Activated T-helper 17 cell treated with anti-CD3 and anti-CD28 coated beads, Interleukin-2, amount 50 U/mL, for 72 hours (primary cell): ENCODE measurements at places on chromosomes 1 and 21. TPM values are rescaled to one million over a fixed set of nuclear protein-coding genes. Genes with fewer than 3 reads are reported as not detected.
A peak's percentile ranks its signal among the peaks of the same experiment; 100 is the strongest.

GRCh38 chr1:20152599-20152930 is 13.4 kb downstream of the PLA2G2F start:
- H3K27me3 ChIP-seq: no peaks in the 10 kb centered on the region
- H3K27ac ChIP-seq: peak overlapping the region; percentile 79
- no peaks in the 10 kb centered on the region for H3K36me3 ChIP-seq
- H3K4me3 ChIP-seq: peak overlapping the region; percentile 63
- H3K4me1 ChIP-seq: no peaks in the 10 kb centered on the region

GRCh38 chr1:241457421-241457820 is 62.1 kb downstream of the FH start:
- H3K4me3 ChIP-seq: no peak overlapping the region
- no peaks in the 10 kb centered on the region for H3K4me1 ChIP-seq
- peaks cover 3% of the 10 kb centered on the region for H3K27me3 ChIP-seq
- H3K36me3 ChIP-seq: no peaks in the 10 kb centered on the region
- no peak for ATAC-seq
- no peak overlapping the region for H3K27ac ChIP-seq

GRCh38 chr1:224592636-224593582 is 23.2 kb upstream of the CNIH3 start:
- no peak overlapping the region for H3K27ac ChIP-seq
- peaks cover under 1% of the 10 kb centered on the region for H3K27me3 ChIP-seq
- H3K4me3 ChIP-seq: no peak overlapping the region

DNA sequence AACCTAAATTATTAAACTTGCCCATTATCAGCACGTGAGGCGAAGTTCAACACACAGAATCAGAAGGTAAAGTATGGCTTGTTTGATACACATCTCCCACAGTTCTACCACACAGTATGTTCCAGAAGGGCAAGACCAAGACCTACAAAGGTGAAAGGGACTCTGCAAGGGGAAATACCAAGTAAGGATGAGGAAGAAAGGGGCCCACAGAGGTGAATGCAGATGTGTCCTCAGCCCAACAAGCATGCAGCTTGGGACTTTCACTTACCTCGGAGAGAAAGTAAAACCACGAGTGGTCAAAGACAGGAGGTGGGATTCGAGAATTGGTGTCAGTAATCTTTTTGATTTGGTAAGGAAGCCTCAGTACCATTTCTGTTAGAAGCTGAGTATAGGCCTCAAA is 85.8 kb downstream of the UBR4 start:
- peak overlapping the region; percentile 78 for H3K27ac ChIP-seq
- peaks cover 100% of the 10 kb centered on the region for H3K36me3 ChIP-seq
- H3K4me1 ChIP-seq: peaks cover 25% of the 10 kb centered on the region

DNA sequence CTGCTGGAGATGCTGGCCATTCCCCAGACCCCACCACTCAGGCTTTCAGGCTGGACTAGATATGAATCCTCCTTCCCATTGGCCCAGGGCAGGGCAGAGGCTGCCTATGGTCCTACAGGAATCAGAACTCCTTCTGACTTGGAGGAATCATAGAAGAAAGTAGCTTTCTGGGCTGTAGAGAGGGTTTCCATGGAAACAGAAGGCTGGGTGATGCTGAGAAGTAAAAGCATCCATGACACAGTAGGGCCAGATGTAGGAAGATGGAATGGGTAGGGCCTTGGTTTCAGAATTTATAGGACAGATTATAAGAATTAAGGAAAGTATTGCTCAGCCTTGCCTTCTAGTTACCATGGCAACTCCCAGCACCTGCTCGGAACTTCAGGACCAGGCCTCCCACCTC is 9.0 kb downstream of the NT5C1A start:
- H3K4me3 ChIP-seq: no peak overlapping the region
- ATAC-seq: no peak
- H3K36me3 ChIP-seq: no peaks in the 10 kb centered on the region
- H3K4me1 ChIP-seq: peaks cover 8% of the 10 kb centered on the region
- H3K27ac ChIP-seq: peak overlapping the region; percentile 21

- H3K4me3 ChIP-seq: no peak overlapping the region
- H3K27me3 ChIP-seq: no peaks in the 10 kb centered on the region
- peaks cover 94% of the 10 kb centered on the region for H3K36me3 ChIP-seq
These were observed 5.2 kb downstream of the TMCO1 start for GRCh38 chr1:165763442-165763841.

GRCh38 chr21:9767592-9768375 is 753.6 kb upstream of the TPTE start:
- H3K27me3 ChIP-seq: no peaks in the 10 kb centered on the region
- H3K27ac ChIP-seq: no peak overlapping the region
- no peaks in the 10 kb centered on the region for H3K36me3 ChIP-seq
- peak; percentile 22 for ATAC-seq
- H3K4me1 ChIP-seq: no peaks in the 10 kb centered on the region

DNA sequence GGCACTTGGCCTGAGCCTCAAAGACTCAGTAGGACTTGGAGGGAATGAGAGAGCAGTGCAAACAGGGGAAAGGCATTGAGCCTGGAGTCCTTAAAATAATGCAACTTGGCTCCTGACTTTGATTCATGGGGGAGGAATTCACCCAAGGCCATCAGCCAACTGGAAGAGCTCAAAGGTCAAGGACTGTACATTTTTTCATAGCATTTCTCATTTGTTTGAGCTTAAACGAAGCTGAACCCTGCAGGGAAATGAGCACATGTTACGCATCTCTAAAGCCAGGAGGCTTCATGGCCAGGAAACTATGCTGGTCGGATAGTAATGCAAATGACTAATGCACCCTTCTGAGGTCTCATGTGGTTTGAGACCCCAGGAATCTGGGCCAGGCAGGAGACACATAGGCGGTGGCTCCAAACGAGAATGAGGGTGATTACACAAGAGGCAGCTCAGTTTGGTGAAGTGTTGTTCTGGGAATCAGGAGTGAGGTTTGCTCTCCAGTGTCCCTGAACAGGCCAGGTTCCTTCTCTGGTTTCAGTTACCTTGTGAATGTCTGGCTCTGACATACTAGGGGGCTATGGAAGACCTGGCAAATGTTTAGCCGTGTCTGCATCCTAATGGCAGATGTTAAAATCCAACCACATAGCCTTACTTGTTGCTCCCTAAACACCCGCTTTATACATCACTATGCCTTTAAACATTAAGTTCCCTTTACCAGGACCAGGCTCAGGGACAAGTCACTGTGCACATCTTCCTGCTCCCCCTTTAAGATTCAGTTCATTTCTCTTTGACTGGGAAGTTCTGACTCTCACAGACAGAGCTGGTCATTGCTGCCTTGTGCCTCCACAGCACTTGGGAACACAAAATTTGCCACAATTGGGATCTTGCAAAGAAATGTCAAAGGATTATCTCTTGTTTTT is 503.9 kb upstream of the USP24 start:
- no peaks in the 10 kb centered on the region for H3K4me1 ChIP-seq
- H3K36me3 ChIP-seq: no peaks in the 10 kb centered on the region
- no peak overlapping the region for H3K27ac ChIP-seq

DNA sequence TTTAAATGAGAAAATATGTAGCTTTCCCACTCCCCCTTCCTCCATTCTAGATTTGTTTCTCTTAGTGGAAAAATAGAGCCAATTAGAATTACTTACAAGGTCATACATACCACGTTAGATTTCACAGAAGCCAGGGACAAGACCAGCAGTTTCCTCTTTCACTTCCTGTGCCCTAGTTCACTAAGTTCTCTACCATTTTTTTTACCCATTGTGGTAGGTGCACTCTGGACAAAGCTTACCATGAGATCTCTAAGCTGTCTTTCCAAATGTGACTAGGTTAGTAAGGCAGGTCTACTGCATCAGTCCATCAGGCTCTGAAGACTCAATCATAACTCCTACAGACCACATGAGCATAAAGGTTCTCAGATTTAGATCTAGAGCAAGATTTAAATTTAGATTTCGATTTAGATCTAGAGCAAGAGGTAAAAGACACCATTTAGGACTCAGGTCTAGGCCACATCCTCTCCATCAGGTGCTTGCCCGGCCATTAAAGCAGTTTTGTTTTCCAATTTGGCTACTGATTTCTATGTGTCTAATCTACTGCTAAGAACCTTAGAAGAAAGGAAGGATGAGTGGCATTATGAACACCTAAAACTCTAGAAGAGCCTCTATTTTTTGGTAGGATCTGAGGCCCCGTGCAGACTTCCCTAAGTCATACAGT is 235.3 kb downstream of the FAF1 start:
- peak overlapping the region; percentile 59 for H3K4me3 ChIP-seq
- H3K27me3 ChIP-seq: no peaks in the 10 kb centered on the region
- H3K4me1 ChIP-seq: peaks cover 17% of the 10 kb centered on the region
- H3K36me3 ChIP-seq: peaks cover 5% of the 10 kb centered on the region

GRCh38 chr1:6270401-6270800 is 9.5 kb upstream of the GPR153 start:
- H3K27ac ChIP-seq: no peak overlapping the region
- no peak overlapping the region for H3K4me3 ChIP-seq
- H3K4me1 ChIP-seq: no peaks in the 10 kb centered on the region
- ATAC-seq: no peak
- H3K36me3 ChIP-seq: no peaks in the 10 kb centered on the region

- ATAC-seq: no peak
- no peaks in the 10 kb centered on the region for H3K36me3 ChIP-seq
- no peak overlapping the region for H3K27ac ChIP-seq
- peaks cover 14% of the 10 kb centered on the region for H3K27me3 ChIP-seq
- no peaks in the 10 kb centered on the region for H3K4me1 ChIP-seq
- H3K4me3 ChIP-seq: no peak overlapping the region
These were observed 113.0 kb downstream of the DMRTB1 start for GRCh38 chr1:53572065-53572814.

DNA sequence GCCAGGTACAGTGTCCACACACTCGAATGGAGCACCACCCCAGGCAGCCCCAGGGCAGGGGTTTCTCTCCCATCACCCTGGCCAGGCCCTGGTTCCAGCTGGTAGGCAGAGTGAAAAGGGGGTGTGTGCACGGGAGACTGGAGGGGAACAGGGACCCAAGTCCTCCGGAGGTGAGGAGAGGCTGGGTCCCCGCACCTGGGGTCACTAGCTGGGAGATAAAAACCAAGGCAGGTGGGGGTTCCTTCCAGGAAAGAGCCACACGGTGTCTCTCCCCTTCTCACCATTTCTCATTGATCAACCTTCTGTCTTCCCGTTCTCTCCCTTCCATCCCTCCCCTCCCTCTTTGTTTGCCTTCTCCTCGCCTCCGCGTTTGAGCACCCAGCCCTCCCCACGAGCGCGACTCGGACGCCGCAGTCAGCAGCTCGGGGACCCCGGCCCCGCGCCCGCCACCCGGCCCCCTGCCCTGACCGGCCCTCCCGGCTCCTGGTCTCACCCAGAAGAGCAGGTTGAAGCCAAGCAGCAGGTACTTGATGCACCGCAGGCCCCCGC is 358 bp downstream of the TSPAN2 start:
- H3K36me3 ChIP-seq: no peaks in the 10 kb centered on the region
- ATAC-seq: no peak
- no peaks in the 10 kb centered on the region for H3K27me3 ChIP-seq
- no peak overlapping the region for H3K27ac ChIP-seq
- peak overlapping the region; percentile 73 for H3K4me3 ChIP-seq
- peaks cover 30% of the 10 kb centered on the region for H3K4me1 ChIP-seq

DNA sequence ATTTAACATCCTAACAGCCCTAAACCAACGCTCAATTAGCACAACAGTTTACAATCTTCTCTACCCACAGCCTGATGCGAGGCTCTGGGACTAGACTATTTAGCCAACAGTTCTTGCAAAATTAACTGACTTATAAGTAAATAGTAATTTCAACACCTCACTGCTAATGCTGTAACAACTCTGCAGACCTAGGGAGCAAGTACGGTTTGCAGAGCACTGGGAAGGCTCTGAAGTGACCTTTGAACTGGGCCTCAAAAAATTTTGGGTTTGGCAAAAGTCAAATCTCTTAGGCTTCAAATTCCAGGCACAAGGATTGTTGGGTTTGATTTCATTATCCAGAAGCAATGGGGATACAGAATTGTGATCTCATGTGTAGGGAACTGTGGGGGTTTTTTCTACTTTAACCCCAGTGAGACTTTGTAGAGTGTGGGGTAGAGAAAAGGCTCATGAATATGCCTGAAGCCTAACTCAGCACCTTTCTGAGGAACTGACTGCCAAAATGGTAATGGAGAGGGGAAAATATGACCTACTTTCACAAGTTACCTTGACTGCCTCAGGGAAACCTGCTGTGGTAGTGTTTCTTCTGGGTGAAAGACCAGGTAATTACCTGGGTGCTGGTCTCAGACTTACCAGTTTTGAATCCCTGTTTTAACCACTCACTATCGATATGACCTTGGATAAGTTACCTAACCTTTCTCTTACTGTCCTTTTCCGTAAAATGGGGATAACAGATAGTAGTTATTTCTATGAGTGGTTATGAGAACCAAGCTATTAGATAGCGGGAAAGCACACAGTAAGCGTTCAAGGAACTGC is 889 bp upstream of the TXLNA start:
- peak overlapping the region; percentile 96 for H3K4me3 ChIP-seq
- ATAC-seq: peak; percentile 18
- peaks cover 15% of the 10 kb centered on the region for H3K4me1 ChIP-seq
- H3K36me3 ChIP-seq: peaks cover 54% of the 10 kb centered on the region
- peak overlapping the region; percentile 97 for H3K27ac ChIP-seq
- H3K27me3 ChIP-seq: no peaks in the 10 kb centered on the region

DNA sequence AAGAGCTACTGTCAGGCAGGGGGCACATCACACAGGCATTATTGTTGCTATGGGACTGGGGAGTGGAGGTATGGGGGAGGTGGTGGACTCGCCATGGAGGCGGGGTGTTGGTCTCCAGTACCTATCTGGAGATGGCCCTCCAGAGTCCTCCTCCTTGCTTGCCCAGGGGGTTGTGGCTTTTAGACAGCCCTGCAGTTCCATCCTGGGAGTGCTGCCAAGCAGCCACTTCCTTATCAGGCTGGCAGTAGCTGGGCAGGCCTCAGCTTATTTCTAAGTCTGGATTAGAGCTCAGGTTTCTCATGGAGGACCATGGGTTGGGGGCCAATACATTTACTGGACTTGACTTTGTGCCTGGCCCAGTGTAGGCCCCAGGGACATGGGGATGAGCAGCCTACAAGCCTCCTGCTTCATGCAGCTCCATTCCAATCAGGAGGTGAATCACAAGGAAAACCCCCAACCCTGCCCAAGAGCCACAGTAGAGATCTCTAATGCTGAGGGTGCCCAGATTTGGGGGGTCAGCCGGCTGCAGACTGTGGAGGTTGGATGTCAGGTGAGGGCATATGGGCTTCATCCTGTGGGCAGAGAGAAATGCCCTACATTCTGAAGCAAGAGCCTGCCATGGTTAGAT is 210.7 kb upstream of the EDN2 start:
- peaks cover 17% of the 10 kb centered on the region for H3K4me1 ChIP-seq
- no peak for ATAC-seq
- H3K27ac ChIP-seq: no peak overlapping the region

GRCh38 chr1:204376465-204376864 is 16.7 kb upstream of the PLEKHA6 start:
- peaks cover 9% of the 10 kb centered on the region for H3K27me3 ChIP-seq
- H3K36me3 ChIP-seq: no peaks in the 10 kb centered on the region
- peaks cover 6% of the 10 kb centered on the region for H3K4me1 ChIP-seq
- no peak overlapping the region for H3K27ac ChIP-seq

DNA sequence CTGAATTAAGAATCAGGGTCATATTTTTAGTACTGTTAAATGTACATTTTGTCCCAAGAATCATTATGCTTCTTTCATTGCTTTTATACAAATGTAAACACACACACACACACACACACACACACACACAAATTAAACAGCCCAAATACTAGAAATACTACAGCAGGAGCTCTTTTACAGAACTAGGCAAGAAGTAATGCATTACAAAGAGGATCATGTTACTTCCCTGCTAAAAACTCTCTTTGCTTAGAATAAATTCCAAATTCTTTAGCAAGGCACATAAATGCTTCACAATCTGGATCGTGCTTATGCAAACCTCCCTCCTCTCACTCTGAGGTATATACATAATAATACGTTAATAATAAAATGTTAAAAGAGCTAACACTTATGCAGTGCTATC is 720.4 kb upstream of the ADGRL4 start:
- H3K36me3 ChIP-seq: no peaks in the 10 kb centered on the region
- no peaks in the 10 kb centered on the region for H3K27me3 ChIP-seq
- ATAC-seq: no peak

The ZNF593OS gene
- not detected for total RNA-seq

The SLC45A1 gene
- 0.42 TPM for total RNA-seq

The KRTAP12-2 gene
- total RNA-seq: not detected

The MANEAL gene
- total RNA-seq: 5.2 TPM

The ZNF648 gene
- total RNA-seq: 0.21 TPM
